Stimulated activated CD8-positive, alpha-beta memory T cell treated with anti-CD3 and anti-CD28 coated beads, Interleukin-4, amount 100 ng/mL, for 1 hour (primary cell): ENCODE measurements at places on chromosomes 3 and 15.

- DNase-seq = no peak
These were observed 8.8 kb downstream of the DLL4 start for GRCh38 chr15:40937762-40938535.

DNA sequence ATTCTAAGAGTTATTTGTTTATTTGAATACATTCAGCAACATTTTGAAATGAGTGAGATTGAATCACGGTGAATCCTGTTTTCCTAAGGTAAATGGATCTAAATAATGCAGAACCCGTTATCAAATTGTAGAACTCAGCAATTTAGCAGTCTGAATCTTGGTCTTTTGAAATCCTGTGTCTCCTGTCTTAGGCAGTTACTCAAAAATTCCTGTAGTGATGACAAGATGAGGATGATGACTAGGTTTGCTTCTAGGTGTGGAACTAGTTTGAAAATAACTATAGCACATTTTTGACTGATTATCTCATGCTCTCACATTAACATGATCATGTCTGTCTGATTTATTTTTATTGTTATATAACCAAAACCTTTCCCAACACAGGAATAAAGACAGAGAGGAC lies 115.0 kb downstream of the RAP2B start:
- no peak for DNase-seq

GRCh38 chr15:90749754-90750153 lies 32.6 kb downstream of the BLM start:
- DNase-seq = no peak

GRCh38 chr15:83061680-83062079 lies 5.4 kb downstream of the BTBD1 start:
- no peak for DNase-seq

DNA sequence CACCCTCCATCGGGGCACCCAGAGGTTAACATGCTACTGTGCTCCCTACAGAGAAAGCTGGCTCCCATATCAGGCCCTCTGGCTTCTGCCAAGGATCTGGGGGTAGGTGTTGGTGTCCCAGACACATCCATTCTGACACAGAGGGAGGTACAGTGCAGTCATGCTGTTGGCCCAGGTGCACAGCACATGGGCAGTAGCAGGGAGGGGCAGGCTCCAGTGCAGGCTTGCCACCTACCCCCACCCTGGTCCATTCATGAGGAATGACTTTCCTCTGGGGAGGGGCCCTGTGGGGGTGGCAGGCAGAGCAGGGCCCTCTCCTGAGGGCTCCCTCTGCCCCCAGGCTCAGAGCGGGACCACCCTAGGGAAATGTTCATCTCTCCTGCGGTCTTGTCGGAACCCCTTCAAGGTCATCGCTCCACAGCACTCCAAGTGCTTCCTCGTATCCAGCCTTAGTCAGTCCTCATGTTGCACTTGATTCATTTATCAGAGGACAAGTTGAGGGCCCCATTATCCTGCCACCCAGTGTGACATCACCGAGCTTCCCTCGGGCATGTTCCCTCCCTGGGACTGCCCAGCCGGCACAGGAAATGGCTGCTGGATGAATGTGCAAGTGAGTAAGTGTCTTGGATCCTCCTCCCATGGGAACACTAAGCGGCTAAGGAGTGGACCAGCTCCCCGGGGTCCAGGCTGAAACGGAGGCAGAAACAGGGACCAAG lies 10.0 kb downstream of the DUSP7 start:
- no peak for DNase-seq

- no peak for DNase-seq
These were observed 239.9 kb upstream of the TPM1 start for GRCh38 chr15:62802612-62803011.

DNA sequence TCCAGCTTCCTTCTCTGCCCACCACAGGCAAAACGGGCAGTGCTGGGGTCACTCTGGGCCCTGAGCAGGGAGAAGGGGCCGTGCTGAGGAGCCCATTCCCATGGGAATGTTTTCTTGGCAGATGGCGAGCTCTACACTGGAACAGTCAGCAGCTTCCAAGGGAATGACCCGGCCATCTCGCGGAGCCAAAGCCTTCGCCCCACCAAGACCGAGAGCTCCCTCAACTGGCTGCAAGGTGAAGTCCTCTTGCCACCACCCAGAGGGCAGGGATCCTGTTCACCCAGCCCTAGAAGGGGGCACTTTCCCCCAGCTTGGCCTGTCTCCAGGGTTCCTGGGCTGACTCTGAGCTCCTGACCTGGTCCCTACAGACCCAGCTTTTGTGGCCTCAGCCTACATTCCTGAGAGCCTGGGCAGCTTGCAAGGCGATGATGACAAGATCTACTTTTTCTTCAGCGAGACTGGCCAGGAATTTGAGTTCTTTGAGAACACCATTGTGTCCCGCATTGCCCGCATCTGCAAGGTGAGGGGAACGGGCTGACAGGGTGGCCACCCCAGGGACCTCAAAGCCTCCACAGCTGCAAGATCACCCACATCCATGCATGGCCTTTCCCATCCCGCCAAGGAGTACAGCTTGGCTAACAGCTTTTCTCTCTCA lies 12.4 kb downstream of the CIB1 start:
- DNase-seq = no peak

- no peak for DNase-seq
These were observed 22.8 kb downstream of the MYO1E start for GRCh38 chr15:59349680-59350420.

DNA sequence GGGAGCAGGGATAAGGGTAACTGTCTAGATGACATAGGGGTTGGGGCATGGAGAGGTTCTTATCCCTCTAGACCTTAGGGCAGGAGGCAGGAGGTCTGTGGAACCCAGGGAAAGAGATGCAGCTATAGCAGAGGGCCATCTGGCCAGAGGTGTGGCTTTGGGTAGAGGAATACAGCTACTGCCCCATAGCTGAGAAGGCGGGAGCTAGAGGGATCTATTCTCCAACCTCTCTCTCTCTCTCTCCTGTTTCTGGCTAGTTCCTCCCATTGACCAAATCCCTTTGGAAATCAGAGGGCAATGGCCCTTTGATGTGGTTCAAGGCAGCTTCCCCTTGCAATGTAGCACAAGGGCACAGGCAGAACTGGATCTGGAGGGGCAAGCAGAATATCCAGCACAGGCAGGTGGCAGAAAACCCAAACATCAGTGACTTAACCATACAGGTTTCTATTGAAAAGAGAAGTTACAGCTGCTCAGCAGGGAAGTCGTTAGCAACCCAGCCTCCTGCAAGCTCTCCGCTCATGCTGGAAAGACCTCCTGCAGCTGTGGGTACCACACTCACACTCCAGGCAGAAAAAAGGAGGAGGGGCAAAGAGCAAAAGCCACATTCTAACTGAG lies 22.3 kb upstream of the LMOD3 start:
- DNase-seq = no peak

DNA sequence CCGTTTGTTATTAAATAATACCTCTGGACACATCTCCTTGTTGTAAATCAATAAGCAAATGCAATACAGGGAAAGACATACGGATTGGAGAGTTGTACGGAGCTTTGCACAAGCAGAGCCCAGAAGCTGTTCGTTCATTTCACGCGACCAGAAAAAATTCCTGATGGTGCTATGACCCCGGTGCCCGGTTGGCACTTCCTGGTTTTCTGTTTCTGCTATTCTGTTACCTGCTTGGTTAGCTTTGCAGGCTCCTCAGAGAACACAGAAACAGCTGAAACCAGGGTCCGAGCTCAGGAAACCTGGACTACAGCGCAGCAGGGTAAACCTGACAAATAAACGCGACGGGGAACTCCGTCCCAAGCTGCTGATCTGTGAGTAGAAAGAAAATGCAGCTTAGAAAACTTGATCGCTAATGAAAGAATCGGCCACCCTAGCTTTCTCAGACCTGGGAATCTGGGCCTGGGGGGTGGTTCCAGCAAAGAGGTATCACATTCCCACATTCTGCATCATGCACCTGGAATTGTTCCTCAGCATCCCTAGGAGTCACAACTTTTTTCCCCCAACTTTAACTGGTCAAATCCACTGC lies 845 bp downstream of the CNTN3 start:
- DNase-seq = no peak

DNA sequence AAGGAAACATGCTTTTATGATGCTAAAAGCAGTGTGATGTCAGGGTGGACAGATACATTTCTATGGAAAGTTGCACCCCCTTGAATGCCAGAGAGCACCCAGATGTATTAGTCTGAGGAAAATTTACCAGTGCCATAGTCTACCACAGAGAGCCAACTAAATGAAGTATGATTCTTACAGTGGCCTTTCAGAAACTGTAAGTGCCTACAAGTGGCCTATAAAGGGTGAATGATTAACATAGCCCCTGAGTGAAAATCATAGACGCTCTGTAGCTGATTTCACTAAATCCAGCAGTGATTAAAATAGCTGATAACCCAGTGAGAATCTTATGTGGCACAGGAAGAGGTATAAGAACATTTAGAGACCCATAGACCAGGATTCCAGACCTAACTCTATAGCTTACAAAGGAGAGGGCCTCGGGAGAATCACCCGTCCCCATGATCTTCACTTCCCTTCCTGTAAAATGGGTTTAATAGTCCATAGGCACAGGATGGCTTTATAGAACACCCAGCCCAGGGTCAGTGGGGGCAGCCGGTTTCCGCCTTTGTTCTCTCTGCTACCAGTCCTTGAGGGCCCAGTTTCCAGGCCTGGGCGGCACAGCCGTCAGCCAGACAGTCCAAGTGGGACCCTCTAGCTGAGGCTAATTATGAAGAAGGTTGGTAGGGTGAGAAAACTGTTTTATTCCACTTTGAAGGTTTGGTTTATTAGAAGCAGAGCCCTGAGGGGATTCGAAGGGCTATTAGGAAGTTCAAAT lies 35.5 kb upstream of the CACNA2D3 start:
- DNase-seq = no peak

- DNase-seq = no peak
These were observed 27.9 kb downstream of the FEM1B start for GRCh38 chr15:68305420-68305871.

- DNase-seq = no peak
These were observed 12.5 kb downstream of the ARPP21 start for GRCh38 chr3:35651851-35652250.
